ENCODE measurements at places on chromosomes 2 and 18.

GRCh38 chr2:134233728-134234136, 20.1 kb upstream of the MGAT5 start:
- DNase-seq, result no peak

DNA sequence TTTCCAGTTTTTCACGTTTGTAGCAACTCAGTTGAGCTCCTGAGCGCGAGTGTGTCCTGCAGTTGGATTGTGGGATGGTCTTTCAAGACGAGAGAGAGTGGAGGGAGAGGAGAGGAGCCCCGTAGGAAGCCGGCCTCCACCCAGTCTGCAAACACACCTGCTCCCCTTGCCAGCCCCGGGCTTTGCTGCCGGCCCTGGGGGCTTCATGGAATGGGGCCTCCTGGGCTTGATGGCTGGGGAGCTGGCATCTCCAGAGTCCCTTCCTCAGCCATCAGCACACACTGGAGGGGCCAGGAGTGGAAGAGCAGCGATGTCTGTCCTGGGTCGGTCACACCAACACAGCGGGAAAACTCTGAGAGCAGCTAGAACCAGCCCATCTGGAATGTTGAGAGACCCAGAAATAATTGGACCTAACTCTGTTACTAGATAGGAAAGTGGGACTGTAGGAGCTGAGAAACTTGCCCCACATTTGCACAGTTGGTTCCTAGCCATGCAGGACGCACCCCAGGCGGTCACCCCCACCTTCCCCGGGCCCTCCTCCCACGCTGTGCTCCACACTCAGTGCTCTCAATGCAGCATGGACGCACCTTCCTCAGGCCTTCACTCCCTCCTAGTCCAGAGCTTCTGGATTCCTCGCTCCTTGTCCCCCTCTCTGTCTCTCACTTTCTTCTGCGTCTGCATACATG, 69.6 kb downstream of the PTGR3 start:
- DNase-seq, result no peak

DNA sequence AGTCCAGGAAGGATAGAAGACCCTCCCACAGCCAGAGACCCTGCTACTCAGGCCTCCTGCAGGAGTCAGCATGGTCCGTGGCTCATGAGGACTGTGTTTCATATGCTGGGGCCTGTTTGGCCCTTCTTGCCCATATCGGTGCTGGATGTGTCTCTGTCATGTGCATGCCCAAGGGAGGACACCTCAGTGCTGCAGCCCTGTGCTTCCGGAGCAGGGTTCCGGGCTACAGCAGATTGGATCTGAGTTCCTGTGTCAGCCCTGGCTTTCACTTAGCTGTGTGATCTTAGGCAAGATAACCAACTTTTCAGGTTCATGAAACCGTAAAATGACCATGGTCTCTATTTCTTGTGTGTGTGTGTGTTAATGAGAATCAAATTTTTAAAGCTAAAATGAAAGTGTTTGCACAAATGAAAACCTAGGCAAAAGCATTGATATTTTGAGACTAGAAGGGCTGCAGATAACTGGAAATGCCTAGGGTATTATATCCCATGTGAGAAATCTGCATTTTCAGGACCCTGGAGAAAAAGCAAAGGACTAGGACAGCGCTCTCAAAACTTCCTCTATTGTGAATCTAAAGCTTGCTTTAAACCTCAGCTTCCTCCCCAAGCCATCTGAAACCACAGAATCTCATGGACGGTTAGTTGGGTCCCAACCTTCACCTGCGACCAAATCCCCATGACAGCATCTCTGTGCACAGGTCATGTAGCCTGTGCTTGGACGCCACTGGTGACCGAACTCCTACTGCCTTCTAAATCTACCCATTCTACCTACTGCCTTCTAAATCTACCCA, 58.8 kb upstream of the CAPN13 start:
- DNase-seq, result no peak

DNA sequence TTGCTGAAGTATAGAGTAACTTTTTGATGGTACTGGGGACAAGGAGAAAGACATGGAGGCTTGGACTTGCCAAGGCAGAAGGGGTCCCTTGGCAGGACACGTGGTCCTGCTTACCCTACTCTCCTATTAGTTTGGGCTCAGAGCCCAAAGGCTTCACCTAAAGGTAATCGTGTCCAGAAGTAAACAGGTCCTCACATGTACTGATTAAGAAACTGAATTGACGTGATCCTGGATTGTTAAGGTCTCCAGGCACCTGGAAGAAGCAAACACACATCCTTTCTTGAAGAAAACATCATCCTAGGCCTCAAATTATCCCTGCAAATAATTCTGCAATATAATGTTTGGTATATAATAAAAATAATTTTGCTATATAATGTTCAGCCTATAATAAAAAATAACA, 50.0 kb downstream of the DTNB start:
- no peak for DNase-seq

DNA sequence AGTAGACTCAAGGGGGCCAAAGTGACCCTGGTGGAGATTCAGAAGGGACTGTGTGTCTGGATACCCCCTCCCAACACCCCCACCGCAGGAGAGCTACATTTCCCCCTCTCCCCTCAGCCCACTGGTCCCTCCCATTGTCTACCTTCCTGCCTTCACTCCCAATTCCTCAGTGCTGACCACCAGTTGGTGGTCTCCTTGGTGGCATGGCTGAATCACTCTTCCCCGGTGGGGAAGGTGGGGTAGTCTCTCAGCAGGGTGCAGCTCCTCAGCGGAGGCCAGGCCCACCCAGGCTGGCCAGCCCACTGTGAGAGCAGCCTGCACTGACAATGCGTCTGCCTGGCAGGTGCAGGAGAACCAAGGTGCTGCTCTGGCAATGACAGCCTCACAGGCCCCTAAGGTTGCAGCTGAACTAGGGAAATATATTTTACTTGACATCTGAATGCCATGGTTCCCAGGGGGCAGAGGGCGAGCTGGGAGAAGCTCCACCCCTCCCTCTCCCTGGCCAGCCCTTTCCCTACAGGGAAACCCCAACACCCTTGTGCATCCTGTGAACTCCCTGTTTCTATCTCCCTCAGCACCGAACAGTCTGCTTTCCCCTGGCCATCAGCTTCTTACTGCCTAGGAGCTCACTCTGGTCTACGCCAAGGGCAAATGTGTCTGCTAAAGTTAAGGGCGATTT, 62.6 kb upstream of the PAX8 start:
- DNase-seq, result no peak

All from left lung (tissue), 14 donors.